ENCODE measurements at places on chromosomes 2 and 18.

DNA sequence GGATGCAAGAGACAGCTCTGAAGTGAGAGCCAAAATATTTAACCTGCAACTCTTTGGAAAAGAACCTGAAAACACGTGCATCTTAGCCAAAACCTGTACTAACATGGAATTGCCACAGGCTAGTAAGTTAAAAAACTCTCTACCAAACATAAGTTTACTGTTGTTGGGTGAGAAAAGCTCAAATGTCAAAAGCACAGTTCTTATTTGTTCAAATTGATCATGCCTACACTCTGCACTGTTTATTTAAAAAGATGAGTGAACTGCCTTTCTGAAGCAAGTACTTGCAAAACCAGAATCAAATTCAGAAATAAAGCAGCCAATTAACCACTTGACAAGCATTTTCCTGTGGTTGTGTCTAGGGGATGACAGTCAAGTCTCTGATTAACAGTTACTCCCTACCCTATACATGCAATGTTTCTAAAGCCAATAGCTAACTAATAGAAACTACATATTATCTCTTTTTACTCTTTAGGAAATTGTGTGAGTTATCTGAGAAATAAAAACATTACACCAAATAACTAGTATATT, 5.6 kb downstream of the IKZF2 start:
- no peak for DNase-seq

DNA sequence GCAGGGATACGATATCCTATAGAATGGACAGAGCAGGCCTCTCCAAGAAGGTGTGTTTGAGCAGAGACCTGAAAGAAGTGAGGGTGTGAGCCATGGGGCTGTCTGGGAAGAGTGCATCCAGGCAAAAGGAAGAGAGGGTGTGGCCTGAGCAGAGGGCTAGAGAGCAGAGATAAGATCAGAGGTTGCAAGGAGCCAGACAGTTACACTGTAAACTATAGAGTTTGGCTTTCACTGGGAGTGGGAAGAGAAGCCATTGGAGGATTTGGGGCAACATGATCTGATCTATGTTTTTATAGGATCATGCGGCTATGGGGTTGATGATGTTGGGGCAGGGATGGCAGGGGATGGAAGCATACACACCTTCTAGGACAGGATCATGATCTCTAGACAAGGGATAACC, 124.1 kb upstream of the MAP3K20 start:
- no peak for DNase-seq

DNA sequence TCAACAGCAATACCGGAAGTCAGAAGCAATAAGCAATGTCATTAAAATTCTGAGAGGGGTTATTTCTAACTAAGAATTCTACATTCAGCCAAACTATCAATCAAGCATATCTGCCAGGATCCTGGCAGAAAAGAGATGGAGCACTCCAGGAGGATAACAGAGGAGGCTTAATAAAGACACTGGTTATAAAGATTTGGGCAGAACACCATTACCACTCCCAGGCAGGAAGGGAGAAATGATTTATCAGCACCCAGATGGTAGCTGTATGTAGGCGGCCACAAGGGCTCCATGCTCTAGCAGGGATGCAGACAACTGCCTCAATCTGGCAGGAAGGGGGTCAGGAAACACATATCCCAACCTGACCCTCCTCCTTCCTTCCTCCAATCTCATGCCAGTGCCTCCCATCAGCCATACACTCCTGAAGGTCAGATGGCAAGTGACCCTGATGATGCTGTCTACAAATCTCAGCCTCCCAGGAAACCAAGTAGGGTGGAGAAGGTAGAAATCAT, 20.5 kb upstream of the TNFAIP6 start:
- DNase-seq: no peak

- no peak for DNase-seq
Measured at GRCh38 chr2:234955091-234955591, 3.3 kb downstream of the SH3BP4 start.

GRCh38 chr2:30346471-30347169, 100.4 kb upstream of the LCLAT1 start:
- DNase-seq: no peak

Measured in pulmonary artery endothelial cell (primary cell).